T-helper 17 cell (primary cell): ENCODE measurements at places on chromosomes 5 and 9.

- no peak for DNase-seq
Measured at GRCh38 chr9:7770111-7770510, 29.5 kb downstream of the DMAC1 start.

- DNase-seq, result no peak
Measured at GRCh38 chr9:114957558-114957957, 27.2 kb upstream of the TNFSF8 start.

GRCh38 chr9:76143834-76144233, 250.4 kb downstream of the RFK start:
- DNase-seq, result no peak

DNA sequence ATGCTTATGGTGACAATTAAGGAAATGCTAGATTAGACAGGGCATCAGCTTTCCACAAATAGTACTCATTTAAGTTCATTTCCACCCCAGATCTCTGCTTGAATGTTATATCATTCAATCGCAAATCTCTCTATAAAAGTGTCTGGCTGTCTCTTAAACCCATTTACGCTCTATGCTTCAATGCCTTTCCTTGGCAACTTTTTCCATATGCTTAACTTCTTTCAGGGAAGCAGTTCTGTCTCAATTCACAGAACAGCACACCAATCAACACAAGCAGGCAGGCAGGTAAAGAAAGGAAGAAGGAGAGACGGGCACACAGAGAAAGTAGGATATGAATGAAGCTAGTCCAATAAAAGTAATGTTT, 243.1 kb downstream of the DENND1A start:
- DNase-seq, result no peak

DNA sequence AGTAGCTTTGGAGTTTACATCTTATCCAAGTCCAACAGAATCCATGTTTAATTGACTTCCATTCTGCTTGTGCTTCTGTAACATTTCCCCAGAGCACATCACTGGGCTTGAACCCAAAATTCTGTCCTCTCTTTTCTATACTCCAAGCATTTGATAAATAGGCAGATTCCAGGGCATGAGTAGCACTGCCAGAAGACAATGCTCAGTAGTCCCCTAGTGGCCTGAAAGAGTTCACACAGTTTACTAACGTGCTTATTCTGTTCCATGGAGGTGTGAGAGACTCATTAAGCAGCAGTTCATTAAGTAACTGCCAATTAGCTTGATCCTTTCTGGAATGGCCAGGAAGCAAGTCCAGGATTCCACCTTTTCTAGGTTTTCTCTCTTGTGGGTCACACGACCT, 9.4 kb upstream of the GABRA6 start:
- no peak for DNase-seq

DNA sequence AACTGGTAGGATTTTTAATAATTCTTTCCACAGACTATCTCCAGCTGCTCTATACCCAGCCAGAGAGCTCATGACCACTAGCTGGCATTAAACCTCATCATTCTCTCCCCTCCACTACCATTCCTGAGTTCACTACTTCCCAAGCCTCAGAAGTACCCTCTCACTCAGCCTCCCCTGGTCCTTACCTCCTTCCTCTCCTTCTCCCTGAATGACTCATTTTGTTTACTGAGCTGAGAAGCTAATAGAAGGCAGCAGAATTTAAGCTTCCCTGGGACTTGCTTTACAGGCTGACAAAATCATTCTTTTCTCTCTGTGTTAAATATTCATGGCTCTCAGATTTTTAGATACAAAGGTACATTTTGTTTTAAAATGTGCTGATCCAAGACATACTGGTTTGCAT, 305.4 kb downstream of the TLR4 start:
- DNase-seq, result no peak

GRCh38 chr9:110880189-110880588, 158.1 kb downstream of the LPAR1 start:
- DNase-seq, result no peak

DNA sequence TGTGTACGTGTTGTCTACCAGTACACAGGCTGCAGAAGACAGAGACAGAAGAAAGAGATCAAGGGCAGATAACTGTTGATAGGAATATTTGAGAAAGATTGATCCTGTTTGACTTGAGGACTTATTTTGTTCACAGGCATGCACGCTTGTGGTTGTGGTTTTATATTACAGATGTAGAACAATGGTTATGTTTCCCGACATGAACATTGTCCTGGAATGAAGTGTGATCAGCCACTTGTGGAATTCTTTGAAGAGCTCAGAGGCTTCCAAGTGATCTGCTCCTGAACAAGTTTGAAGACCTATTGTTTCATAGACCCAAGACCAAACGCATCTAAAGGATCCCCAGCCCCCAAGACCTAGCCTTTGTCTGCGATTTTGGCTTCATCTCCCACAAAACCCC, 13.7 kb downstream of the TEX53 start:
- no peak for DNase-seq

GRCh38 chr9:117307701-117308100, 107.2 kb downstream of the ASTN2 start:
- no peak for DNase-seq

DNA sequence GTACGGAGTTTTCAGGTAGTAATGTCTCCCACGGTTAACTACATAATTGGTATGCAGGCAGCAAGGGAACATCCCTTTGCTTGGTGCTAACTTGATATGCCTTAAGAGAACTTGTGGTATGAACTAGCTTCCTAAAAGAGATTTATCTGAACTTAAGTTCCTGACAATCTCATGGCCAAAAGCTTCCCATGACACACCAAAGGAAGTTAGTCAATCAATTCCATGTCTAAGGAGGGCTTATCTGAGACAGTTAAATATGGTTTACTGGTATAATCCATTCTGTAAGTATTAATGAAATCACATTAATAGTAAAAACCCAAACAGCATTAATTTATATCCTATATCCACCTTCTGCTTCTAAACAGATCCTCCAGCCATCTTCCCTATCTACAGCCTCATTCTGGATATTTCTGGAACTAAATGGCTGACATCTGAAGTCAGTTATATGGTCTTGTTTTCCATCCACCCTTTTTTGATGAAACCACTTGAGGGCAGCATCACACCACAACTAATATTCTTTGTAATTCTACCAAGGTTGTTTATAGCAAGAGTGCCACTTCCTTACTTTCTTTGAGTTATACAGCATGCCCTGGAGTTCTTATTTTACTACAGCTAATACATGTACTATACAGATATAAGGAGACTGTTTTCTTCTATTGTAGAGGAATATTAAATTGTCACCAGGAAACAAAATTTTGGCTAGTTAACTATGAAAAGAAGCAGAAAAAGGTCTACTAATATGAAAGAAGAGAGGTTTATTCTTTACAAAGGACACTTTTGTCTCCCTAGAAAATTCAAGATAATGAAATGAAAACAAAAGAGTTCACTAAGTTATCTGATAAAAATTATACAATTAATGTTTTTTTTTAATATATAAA, 34.7 kb downstream of the SHOC1 start:
- no peak for DNase-seq

DNA sequence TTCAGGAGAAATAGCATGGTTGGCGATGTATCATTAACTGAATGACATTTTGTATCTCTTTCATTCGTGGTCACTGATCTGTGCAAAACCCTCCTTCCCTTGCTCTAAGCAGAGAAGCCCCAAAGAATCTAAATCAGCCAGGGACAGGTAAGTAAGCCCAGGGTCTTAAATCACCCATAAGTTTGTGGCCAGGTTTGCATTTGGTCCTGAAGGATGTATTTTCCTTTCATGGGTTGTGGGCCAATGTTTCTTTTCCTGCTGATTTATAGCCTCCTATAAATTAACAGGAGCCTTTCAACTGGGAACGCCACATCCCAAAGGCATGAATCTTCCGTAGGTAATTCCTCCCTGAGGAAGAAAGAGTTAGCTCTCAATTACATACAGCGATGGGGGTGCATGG, 217.5 kb upstream of the TNC start:
- DNase-seq, result no peak

DNA sequence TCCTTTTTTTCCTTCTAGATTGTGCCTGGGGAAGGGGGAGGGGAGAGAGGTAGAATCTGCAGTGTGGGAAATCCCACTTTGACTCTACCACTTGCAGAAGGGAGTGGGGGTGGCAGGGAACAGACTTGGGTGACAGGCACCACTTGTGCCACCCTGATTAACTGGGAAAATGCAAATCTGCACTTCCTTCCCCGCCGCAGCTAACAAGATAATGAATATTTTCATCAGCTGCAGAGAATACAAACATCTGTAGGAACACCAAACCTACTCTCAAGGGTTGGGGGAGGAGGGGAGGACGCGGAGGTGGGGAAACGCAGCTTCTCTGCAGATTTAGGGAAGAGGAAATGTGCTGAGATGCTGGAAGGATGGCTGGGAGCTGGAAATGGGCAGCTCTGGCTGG, 73.5 kb downstream of the TRIM32 start:
- DNase-seq, result no peak

DNA sequence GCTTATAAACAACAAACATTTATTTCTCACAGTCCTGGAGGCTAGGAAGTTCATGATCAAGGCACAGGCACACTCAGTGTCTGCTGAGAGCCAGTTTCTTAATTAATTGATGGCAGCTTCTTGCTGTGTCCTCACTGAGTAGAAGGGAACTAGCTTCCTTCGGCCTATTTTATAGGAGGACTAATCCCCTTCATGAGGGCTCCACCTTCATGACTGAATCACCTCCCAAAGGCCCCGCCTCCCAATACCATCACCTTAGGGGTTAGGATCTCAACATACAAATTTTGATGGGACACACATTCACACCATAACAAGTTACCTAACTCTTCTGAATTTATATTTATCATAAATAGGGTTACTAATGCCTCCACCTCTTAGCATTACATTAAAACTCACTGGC, 129.8 kb downstream of the GNAQ start:
- no peak for DNase-seq

DNA sequence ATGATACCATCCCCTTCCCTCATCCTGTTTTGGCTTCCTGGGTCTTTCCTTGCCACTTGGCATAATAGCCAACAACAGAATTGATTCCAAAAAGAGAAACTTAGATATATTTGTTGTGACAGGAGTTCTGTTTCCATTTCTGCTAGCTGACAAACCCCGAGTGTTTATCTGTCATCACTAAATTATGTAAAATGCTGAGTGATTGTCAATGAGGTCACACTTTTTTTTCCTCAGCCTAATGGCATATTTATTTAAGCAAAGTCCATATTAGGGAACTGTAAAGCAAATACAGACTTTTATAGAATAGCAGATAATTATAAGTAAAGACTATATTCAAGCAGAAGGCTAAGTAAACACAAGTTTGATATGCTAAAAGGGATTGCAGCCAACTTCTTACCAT, 64.0 kb downstream of the RGS7BP start:
- DNase-seq, result no peak

GRCh38 chr5:108379722-108380530, 2.0 kb downstream of the FBXL17 start:
- no peak for DNase-seq

- DNase-seq, result no peak
Measured at GRCh38 chr5:179228341-179229121, 116.7 kb downstream of the ADAMTS2 start.

DNA sequence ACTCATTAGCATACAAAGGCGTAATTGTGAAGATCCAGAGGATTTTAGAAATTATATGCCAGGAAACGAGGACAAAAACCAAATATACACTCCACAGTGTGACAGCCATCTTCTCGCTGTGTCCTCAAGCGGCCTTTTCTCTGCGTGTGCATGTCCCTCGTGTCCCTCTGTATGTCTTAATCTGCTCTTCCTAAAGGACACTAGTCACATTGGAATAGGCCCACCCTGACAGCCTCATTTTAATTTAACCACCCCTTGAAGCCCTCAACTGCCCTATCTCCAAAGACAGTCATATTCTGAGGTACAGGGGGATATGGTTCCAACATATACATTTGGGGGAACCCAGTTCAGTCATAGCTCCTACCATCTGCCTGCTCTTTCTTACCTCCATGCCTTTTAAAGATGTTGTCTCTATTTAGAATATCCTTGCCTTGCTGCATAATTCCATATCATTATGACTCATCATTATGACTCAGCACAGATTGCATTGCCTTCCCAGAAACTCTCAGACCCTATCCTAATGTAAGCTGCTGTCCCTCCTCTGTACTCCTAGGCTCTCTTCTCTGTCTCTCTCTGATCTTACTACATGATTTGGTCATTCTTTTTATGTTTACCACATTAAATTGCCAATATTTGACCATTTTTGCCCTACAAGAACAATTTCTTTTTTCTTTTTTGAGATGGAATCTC, 210.9 kb downstream of the AOPEP start:
- no peak for DNase-seq

GRCh38 chr9:134314950-134315715, 11.1 kb upstream of the RXRA start:
- DNase-seq, result no peak

GRCh38 chr5:15037247-15037908, 165.8 kb upstream of the ANKH start:
- DNase-seq, result no peak

DNA sequence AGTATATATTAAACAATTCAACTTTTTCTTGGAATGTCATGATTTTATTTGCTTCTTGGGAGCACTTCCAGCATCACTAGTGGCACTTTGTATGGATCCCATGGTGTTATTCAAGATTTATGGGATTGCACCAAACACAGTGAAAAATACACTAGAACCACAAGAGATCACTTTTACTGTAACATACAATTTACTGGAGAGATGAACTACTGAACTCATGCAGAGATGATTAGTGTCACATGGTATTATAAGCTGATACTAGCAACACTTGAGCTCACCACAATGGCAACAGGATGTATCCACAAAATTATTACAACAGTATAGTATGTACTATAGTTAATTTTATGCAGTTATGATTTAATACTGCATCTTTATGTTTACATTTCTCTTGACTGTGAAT, 16.3 kb upstream of the SLC36A2 start:
- no peak for DNase-seq

- no peak for DNase-seq
Measured at GRCh38 chr9:36929350-36929675, 104.8 kb downstream of the PAX5 start.

DNA sequence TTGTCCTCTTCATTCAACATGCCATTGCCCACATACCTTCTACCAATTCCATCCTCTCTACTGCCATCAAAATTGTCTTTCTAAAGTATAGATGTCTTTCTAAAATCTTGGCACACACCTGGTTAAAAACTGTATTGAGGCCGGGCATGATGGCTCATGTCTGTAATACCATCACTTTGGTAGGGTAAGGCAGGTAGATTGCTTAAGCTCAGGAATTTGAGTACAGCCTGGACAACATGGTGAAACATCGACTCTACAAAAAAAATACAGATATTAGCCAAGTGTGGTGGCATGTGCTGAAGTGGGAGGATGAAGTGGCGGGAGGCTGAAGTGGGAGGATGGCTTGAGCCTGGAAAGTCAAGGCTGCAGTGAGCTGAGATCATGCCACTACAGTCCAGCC, 412.1 kb downstream of the TMEM38B start:
- DNase-seq, result no peak

- DNase-seq, result no peak
Measured at GRCh38 chr9:92270511-92270910, 23.0 kb downstream of the IARS1 start.
